ENCODE measurements at places on chromosomes 1 and 21.

DNA sequence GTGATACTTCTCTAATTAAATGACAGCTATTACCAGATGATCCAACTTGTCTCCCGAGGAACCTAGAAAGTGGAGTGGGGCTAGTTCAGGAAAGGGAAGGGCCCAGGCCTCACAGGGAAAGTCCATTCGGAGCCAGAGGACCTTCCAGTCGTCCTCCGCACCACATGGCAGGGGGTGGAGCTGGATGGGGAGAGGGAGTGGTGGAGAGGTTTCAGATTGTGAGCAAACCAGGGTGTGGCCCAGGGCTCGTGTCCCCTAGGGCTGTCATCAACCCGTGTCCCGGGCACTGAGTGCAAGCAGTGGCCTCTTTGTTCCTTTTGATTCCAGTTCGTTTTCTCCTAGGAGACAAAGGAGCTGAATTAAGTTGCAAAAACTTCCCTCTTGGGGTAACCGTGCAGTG lies 114.9 kb downstream of the HUNK start:
- DNase-seq = no peak

DNA sequence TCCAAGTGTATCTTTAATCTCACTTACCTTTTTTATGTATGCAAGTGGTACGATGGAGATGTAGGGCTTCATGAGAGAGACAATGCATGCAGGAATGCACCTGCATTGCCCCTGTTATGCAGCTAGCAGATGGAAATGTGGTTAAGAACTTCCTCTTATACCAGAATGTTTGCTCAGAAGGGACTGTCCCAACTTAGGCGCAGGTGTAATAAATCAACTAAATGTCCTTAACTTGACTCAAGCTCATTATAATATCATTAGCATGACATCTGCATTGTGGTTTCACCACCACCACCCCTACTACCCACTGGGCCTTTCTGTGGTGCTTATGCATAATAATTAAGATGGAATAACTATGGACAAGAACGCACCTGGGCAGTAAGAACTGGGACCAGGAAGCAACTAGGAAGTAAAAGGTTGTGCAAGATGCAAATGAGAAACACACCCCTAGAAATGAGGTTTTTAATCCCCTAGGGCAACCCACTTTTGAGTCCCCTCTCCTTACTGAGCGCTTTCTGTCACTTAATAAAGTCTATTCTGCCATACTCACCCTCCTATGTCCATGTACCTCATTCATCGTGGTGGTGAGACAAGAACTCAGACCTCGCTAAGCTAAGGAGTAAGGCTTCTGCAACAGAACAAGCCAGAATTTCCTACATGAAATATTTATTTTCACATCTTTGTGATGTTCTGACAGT lies 1103.3 kb upstream of the B3GALT2 start:
- DNase-seq = no peak

GRCh38 chr1:158285756-158286241 lies 3.9 kb upstream of the CD1C start:
- no peak for DNase-seq

DNA sequence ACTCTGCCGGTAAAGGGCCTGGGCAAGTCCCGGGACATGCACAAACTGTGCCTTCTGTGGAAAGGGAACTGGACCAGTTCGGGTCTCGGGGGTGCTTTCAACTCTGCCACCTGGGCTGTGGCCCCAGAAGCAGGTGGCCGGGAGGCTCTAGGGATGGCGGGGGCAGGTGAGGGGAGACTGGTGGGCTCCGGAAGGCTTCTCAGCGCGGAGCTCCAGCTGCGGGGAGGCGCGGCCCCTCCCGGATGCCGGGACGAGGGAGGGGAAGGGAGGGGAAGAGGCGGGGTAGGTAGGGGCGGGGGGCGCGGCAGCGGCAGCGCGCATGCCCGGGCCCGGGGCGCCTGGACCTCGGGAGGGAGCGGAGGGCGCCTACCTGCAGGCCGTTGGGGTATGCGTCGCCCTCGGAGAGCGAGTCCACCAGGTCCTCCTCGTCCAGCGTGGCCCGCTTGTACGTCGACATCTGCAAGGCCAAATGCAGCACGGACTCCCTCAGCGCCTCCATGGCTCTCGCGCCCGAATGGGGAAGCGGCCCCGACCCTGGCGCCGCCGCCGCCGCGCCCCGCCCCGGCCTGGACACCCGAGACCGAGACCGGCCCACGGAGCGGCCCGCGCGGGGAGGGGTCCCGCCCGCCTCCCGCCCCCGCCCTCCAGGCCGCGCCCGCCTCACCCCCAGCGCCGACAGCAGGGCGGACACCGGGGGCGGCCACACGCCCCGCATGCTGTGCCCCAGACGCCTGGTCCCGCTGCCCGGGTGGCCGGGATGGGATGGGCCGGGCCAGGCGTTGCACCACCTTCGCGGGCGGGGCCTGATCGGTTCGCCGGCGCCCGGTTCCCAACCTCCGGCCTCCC lies at the start of gene ECE1:
Gene ECE1, minus strand, starts transcription at position 764 of the 846 bp plus-strand sequence. Its CDS starts 49 bp downstream, at position 715.
- no peak for DNase-seq

GRCh38 chr1:111921948-111922347 lies 67.5 kb downstream of the KCND3 start:
- DNase-seq = no peak

GRCh38 chr1:61950418-61950817 lies 208.1 kb downstream of the PATJ start:
- DNase-seq = peak; percentile 8

DNA sequence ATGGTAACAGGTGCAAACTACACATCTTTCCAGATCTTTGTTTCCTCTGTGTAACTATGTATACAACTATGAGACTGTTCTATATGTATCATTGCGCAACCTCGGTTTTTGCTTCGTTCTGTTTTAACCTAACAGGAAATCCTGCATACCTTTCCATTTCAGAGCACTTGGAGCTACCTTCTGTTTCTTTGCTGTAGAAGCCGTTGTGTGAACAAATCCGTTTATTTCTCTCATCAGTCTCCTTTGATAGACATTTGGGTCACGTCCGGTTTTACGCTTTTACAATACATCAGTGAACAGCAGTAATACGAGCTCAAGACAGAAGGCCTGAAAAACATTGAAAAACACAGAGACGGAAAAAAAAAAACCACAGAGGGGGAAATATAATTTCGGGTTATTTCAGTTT lies 10.5 kb downstream of the ATP5IF1 start:
- no peak for DNase-seq

Data from COLO829 (cell line).